ENCODE measurements at places on chromosomes 16 and 17.

GRCh38 chr17:30368912-30369720, 9.6 kb upstream of the CPD start:
- no peak for DNase-seq

DNA sequence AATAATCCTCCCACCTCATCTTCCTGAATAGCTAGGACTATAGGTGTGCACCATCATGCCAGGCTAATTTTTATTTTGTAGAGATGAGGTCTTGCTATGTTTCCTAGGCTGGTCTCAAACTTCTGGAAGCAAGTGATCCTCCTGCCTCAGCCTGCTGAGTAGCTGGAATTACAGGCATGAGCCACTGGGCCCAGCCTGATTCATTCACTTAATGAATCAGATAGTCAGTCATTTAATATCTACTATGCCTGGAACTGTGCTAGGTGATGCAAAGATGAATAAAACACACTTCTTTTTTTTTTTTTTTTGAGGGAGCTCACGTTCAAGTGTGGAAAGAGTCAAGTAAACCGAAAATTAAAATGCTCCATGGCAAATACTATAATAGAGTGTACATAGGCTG, 39.4 kb downstream of the EFCAB13 start:
- DNase-seq: no peak

DNA sequence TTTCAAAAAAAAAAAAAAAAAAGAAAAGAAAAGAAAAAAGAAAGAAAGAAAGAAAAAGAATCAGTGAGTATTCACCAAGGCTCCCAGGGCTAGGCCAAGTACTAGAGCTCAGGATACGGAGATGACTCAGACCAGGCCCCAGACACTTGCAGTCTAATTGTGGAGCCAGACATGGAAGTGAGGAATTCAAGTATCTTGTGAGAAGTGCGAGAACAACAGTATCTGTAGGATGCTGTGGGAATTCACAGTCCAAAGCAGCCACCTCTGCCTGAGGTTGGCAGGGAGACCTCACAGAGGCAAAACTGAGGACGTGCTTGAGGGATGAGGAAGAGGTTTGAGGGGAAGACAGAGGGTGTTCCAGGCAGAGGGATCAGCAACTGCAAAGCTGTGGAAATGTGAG, 14.0 kb upstream of the ALDOA start:
- DNase-seq: no peak

DNA sequence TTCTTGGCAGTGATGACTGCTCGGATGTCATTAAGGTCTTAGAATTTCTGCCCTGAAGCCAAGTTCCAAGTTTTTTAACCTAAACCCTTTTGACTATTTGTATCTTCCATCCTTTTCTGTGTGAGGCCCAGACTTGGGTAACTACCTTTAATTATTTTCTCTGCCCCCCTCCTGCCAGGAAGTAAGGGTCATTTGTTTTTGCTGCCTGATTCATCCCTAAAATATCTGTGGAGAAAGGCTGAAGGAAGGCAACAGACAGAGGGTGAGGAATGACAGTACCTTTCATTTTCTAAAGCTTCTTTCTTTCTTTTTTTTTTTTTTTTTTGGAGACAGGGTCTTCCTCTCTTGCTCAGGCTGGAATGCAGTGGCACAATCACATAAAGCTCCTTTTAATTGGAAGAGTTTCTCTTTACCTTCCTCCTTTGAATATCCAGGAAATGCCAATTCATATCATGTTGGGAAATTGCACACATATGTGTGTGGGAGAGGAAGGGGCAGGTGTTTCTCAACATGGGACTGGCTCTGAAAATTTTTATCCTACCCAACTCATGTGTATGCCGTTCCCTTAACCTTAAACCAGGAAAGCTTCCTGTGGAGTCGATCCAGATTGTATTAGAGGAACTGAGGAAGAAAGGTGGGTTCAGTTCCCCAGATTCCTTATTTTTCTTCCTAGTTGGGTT, 957 bp downstream of the VPS25 start:
- DNase-seq: no peak

DNA sequence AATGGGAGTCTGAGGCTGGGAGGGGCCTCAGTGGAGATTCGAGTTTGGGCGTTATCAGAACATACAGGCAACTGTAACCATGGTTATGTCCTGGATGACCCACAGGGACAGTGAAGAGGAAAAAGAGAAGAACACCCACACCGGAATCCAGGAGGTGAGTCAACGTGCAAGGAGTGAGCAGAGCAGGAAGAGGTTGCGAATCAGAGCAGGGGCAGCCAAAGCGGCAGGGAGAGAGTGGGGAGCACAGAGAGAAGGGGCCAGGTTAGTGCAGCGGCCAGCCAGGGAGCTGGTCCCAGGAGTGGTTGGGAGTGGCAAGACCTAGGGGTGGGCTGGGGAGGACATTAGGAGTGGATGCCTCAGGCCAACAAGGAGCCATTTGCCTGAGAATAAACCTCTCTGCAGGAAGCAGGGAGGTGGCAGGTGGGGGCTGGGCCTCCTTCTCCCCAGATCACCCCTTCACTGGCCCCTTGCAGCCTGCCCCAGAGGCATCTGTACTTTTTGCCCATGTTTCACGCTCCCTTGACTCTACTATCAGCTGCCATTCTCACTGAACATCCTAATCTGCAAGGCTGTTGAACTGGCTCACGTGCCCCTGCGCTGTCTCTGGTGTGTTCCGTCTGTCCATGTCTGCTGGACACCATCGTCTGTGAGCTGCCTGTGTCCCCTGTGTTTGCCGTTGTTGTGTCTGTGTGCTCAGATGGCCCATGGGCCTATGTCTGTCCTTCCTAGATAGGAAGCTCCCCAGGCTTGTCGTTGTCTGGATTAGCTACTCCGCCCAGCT, 5.1 kb downstream of the KRT13 start:
- DNase-seq: no peak

DNA sequence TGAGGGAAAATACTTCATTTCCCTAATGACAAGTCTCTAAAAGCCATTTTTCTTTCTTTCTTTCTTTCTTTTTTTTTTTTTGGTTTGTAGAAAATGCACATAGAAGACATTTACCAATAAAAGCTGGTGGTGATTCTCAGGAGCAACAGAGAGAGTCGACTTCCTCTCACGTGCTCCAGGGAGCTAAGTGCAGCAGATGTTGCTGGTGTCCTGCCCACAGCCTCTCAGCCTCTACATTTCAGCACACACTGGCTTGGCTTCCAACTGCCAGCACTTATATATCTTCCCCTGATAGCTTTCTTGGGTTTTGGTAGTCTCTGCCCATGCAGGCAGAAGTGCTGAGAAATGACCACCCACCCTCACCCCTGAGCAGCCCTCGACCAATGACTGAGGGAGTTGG, 58.4 kb upstream of the MARCHF10 start:
- no peak for DNase-seq

Measured in activated naive CD4-positive, alpha-beta T cell (primary cell).